Activated T-cell treated with anti-CD3 and anti-CD28 coated beads, Interleukin-2, amount 50 U/mL, for 48 hours (primary cell): ENCODE measurements at places on chromosomes 1 and 21.

GRCh38 chr1:69648486-69648885, 80.8 kb downstream of the LRRC7 start:
- DNase-seq = no peak

DNA sequence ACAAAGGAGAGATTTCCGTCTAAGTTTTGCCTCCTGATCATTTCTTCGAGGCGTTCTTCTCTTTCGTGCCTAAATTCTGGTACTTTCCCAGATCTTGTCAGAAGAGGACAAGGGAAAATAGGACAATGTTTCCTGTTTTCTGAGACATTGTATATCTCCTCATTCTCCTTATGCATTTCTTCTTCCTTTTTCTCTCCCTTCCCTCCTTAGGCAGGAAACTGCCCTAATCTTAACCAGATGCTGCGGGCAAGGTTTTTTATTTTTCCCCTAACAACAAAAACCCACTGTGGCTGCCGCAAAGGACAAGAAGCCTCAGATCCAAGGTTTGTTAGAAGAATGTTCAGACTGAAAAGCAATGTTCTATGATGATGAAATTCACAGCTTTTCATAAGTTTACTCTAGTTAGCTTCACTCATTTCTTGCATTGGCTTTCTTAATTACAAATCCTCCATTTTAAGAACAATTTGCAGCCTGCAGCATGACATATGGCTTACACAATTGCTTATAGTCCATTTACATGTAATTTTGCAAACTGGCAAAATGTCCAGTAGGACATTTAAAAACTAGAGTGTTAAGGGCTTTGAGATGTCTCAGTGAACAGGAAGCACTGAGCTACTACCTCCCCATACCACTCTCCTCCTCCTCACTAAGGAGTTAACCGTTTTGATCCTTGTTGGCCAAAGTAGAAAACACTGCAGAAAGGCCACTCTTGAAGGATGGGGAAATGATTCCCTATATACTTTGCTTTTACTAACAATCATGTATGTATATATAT, 624 bp downstream of the CTSK start:
- DNase-seq = no peak

- no peak for DNase-seq
Observed at GRCh38 chr1:27561124-27561899, 42.6 kb downstream of the AHDC1 start.

GRCh38 chr1:64072089-64072793, 131.2 kb upstream of the UBE2U start:
- no peak for DNase-seq

DNA sequence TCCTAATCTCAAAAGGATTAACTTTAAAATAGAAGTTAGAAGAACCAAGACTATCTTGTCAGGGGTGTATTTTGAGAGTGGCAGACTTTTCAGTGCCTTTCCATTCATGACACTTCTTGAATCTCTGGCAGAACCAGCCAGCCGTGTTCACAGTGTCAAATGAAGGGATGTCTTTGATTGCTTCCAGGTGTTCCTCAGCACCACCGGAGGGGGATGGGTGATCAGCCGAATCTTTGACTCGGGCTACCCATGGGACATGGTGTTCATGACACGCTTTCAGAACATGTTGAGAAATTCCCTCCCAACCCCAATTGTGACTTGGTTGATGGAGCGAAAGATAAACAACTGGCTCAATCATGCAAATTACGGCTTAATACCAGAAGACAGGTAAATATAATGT, 32.3 kb downstream of the FMO1 start:
- no peak for DNase-seq

DNA sequence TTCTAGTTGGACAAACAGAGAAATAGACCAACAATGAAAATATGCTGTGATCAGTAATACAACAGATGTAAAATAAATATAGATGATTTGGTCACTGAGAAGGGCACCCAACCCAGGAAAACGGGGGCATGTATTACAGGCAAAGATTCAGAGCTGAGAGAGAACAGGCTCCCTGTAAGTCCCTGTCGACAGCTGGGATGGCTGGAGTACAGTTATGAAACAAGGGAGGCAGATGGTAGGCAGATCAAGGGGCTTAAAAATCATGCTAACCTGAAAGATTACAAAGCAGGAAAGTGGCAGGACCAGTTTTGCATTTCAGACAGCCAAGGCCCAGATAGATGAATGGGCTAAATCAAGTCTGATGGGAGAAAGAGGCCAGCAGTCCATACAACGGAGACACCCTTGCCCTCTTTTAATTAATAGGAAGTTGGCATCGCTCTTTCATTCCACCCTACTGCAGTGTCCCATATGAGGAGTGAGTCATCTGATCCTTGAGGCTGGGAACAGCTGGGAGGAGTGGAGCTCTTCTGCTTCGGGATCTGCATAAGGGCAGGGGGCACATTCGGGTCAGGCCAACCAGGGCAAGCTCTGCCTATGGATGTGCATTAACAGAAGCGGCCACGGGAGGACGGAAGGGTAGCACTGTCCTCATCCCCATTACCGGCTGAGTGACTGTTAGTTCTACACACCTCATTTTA, 171.1 kb downstream of the DAB1 start:
- DNase-seq = no peak

DNA sequence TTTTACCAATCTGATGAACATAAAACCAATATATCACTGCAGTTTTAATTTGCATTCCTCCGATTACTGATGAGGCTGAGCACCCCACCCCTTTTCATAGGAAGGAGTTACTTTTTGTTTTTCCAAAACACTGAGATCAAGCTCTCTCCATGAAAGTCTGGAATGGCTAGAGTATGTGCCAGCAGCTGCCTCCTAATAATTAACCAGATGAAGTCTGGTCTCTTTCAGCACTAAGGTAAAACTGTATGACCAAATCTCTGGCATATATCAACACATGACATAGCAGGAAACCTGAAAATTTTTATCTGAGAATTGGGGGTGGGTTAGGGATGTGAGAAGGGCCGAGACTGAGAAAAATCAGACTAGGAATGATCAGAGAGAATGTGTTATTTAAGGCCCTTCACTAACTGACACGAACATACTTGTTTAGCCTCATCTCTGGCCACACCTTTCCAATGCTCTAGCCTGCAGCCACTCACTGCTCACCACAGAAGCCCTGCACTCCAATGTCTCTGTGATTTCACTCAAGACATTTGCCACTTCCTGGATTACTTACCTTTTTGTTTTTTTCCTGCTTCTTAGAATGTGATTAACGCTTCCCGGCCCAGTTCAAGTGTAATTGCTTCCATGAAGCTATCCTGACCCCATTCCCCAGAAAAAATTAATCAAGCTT, 34.7 kb downstream of the WASF2 start:
- peak; percentile 36 for DNase-seq

DNA sequence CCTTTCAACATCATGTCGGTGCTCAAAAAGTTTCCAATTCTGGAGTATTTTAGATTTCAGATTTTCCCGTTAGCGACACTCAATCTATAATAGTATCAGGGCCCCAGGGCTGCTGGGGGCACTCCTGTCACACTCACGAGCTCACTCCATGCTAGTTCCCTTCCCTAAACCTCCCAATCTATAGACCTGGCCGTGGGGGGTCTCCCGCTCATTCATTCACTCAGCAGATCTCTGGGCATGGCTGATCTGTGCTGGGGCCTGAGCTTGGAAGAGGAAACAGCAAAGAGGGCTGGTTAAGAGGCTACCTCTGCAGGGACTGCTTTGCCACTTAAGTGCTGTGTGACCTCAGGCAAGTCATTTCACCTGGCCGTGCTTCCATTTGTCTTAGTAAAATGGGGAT, 46.8 kb upstream of the LAPTM5 start:
- no peak for DNase-seq

DNA sequence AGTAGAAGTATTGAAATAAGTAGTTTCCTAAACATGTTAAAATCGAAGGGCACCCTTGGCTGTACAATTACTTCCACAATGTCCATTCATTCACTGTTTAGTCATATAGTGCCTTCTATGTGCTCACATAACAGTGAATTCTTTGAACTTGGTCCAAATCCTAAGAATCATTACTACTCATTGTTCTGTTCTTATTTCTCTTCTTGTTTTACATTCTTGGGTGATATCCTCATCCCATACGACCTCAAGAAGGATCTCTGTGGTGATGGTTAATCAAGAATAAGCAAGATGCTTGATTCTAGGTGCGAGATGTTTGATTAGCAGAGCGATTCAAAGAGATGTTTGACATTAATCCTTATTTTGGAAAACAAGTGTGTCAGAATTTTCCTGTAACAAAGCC, 667.4 kb upstream of the ZP4 start:
- no peak for DNase-seq

DNA sequence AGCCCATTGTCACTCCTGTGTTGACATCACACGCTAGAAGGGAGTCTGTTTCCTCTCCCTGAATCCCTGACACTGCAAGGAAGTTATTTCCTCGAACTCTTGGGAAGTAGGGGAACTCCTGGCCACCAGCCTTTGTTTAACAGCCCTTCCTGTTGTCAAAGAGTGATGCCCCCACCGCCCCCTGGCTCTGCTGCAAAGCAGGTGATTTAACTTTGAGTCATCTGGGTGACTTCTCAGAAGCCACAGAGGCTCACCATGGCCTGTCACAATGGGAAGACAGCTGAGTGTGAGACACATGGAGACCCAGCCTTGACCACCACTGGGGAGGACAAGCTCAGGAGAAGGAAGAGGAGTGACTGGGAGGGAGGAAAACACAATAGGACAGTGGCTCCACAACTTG, 182.8 kb downstream of the PSMG1 start:
- peak; percentile 66 for DNase-seq

DNA sequence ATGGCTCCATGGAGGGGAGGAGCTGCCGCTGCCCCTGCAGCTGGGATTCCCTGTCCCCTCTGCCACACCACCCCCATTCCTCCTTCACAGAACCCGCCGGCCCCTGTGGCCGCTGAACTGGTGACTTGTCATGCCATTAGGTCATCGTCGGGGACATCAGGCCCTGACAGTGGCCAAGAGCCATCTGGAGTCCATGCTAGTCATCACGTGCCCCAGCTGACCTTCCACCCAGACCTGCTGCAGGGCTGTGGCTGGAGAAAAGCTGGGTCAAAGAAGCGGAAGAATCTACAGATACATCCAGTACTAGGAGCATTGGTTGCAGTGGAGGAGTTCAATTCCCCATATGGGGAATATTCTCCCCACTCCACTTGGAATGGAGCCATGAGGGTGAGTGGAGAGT, 78.1 kb downstream of the KCNJ15 start:
- no peak for DNase-seq

GRCh38 chr1:55399346-55399745, 184.2 kb upstream of the USP24 start:
- no peak for DNase-seq

DNA sequence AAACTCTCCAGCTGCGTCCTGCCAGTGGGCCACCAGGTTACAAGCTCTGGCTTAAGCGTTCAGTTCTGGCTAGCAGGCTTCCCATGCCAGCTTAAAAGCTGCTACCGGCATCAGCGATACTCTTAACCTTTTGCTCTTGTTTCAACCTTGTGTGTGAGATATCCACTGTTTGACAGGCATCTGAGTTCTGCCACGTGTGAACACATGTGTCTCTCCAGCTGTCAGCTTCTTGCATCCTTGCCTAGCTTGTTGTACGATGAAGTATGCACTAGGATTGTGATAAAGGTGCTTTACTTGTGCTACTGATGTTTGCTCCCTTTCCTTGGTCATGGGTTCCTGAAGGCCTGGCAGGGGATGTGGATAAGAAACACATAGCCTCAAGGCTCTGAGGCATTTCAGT, 201.6 kb downstream of the PRDM2 start:
- DNase-seq = no peak

DNA sequence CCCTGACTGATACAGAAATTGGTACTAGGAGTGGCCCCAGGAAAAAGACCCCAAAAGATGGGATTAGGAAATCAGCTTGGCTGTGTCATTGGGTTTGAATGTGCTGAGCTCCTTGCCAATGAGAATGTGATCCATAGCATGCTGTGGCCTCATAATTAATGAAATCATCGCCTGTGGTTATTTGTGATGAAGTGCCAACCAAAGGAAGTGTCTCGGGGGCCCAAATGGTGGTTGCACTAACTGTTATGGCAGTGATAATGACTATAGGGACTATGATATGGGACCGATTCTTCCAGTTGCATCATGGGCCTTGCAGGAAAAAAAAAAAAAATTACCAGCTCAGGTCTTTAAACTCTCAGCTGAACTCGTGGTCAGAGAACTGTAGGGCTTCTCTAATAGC, 15.4 kb upstream of the ZDHHC18 start:
- no peak for DNase-seq

DNA sequence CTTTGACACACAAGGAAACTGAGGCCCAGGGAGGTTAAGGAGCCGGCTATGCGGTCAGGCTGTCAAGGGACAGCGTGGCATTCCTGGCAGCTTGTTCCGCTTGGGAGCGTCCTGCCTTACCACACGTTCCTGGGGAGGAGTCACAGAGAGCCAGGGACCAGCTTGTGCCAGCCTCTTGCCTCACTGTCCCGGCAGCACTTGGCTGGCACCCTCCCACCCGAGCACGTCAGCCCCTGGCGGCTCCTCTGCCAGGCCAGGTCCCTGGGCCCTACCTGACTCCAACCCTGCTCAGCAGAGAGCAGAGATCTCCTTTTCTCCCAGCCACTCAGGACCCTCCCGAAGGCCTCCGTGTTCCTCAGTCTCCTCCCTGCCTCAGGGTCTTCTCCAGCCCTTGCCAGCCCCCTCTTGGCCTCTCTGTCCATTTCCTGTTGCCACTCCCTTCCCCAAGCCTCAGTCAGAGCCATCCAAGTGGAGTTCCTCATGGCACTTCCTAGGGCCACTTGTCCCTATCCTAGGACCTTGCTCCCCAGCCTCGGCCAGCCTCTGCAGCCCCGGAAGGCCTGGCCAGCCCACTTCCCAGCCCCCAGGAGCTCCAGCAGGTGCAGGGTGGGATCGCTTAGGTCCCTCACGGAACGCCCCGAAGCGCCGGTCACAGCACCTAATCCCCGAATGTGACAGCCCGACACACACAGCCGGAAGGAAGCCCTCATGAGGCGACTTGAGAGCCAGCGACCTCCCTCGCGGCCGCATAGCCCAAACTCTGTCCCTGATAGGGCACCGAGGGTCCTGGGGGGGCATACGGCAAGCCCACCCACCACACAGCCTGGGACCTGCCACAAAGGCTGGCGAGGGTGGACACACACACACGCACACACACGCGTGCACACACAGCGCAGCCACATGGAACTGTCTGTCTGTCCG, 130.3 kb downstream of the CASZ1 start:
- no peak for DNase-seq

DNA sequence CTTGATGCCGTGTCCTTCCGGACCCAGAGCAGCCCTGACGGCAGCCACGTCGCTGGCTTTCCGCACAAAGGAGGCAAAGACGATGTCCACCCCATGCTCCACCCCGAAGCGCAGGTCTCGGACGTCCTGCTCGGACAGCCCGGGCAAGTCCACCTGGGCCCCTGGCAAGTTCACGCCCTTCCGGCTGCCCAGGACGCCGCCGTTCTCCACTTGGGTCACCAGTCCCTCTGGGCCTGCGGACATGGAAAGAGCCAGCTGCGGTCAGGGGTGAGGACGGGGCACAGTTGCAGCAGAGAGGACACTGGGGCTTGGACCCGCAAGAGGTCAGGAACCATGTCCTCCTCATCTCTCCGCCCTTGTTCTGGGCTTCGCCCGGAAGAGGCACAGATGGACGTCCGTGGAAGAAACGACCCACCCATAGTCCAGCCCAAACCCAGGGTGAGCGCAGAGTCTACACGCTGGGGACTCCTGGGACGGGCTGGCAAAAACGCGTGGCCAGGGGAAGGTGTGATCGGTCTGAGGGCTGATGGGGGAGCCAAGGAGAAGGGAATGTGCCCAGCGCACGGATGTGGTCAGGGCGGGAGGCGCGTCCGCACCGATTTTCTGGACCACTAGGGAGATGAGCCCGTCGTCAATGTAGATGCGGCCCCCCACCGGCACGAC, 6.6 kb downstream of the PKLR start:
- DNase-seq = no peak
